ENCODE measurements at places on chromosomes 5 and 9.

- DNase-seq = no peak
These were observed 1.2 kb downstream of the ZCCHC9 start for GRCh38 chr5:81302596-81302995.

DNA sequence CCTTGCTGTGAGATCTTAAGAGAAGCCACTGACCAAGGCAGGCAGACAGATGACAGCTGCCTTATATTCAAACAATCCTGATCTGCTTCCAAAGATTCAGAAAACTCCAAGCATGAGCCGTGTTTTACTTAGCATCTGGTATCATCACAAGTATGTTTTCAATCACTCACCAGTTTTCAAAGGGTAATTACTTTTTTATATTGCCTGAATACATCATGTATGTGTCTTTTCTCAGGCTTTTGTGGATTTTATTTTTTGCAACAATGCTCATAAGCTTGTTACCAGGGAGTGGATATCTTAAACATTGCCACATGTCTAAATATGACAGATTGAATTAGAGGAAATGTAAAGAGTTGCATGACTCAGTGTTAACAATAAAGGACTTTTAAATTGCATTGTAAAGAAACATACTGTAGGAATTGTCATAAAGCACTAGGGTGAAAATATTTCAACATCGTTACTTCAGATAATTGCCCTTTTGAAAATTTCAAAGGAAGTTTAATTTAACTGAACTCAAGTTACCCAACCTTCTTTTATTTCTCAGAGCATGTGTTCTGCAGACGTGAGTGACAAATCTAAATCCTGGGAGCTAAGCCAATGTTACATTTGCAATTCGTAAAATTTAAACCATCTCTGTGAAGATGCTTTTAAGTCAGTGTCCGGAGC, 326.1 kb downstream of the PLK2 start:
- DNase-seq = no peak

GRCh38 chr9:35920051-35920620, 10.8 kb downstream of the SPAAR start:
- DNase-seq = no peak

GRCh38 chr9:12231832-12232231, 461.4 kb upstream of the TYRP1 start:
- DNase-seq = no peak

GRCh38 chr9:108235609-108236008, 620.2 kb downstream of the ACTL7B start:
- no peak for DNase-seq

DNA sequence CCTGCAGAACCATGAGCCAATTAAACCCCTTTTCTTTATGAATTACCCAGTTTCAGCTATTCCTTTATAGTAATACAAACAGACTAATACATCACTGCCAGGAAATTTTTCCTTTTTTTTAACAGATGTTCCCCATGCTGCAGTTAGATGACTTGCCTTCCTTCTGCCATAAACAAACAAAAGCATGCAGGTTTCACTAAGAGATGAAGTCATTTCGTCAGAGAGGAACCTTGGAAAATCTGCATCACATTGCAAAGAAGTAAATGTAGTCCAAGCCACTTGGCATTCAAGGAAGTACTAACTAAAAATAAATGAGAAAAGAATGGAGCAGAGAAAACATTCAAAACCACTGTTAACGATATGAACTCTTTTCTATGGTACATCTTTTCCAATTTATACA, 194.1 kb upstream of the EFNA5 start:
- no peak for DNase-seq

DNA sequence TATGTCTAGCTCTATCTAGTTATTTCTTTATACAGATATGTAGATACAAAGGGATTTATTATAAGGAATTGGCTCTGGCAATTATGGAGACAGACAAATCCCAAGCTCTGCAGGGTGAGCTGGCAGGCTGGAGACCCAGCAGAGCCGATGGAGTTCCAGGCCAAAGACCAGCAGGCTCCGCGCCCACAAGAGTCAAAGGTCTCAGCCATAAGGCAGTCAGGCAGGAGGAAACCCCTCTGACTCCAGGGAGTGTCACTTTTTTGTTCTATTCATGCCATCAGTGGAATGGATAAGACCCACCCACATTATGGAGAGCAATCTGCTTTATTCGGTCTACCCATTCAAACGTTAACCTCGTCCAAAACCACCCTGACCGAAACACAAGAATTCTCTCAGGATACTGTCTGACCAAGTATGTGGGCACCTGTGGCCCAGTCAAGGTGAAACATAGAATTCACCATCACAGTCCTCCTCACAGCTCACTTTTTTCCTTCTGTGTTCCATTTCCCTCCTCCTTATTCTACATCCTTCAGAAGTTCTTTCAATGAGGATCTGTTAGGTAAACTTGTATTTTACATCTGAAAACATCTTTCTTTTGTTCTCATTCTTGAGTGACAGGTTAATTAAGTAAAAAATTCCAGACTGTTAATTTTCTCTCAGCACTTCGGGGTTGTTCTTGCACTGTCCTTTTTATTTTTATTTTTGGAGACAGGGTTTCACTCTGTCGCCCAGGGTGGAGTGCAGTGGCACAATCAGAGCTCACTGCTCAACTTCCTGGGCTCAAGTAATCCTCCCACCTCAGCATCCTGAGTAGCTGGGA, 21.2 kb downstream of the RNF130 start:
- DNase-seq = no peak

DNA sequence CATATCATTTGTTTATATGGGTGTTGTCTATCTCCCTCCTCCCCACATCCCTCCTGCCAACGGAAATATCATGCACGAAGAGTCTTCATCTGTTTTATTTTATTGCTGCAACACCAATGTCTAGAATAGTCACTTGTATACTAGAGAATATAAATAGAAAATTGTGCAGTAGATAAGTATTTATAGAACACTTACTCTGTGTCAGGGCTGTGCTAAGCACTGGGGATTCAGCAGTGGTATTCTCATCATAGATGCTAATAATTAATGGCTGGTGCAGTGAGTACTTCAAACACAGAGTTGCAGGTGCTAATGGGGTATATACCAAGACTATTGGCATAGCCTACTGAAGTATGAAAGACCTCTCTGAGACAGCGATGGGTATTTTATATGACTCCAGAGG, 353.5 kb upstream of the CDH6 start:
- no peak for DNase-seq

- peak; percentile 29 for DNase-seq
These were observed 808 bp downstream of the SPOCK1 start for GRCh38 chr5:137498301-137498735.

DNA sequence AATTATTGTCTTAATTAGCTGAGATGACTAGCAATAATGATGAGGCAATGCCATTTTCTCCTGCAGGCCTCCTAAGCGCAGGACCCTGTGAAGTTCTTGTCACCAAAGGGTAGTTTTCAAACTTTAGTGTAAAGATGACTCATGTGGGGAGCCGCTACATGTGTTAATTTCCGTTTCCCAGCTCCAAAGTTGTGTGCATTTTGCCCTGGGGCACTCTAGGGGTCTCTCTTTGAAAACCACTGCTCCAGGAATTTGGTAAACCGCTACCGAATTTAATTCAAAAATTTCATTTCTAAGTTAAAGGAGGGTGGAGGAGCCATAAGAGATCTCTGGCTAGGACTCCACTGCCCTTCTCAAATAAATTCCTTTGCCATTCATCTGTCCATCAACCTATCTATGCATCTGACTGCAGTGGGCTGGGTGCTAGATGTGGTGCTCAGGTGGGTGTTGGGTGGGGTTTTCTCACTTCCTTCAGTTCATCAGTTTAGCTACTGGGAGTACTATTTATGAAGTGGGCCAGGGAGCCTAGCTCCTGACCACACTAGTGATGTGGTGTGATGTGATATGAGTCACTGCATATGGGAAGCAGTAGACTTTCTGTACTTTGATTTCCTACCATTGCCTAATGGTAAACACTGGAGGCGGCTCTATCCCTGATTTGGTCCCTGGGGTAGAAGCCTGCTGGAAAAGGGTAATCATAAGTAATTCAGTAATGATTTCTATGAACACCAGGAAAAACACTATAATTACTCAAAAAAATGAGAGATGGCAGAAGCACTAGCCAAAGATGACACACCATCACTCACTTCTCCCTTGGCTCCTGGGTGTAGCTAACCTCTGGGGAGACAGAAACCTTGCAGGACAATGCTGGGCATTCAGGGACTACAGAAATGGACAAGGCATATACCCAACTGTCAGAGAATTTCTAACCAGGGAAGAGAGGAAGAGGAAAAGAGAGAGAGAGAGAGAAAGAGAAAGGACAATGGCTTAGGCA, 4.0 kb upstream of the ZSWIM6 start:
- DNase-seq = no peak

- peak; percentile 11 for DNase-seq
These were observed 889.7 kb downstream of the CDH9 start for GRCh38 chr5:26148569-26149107.

GRCh38 chr9:68690088-68690487, 15.0 kb upstream of the PIP5K1B start:
- DNase-seq = no peak

DNA sequence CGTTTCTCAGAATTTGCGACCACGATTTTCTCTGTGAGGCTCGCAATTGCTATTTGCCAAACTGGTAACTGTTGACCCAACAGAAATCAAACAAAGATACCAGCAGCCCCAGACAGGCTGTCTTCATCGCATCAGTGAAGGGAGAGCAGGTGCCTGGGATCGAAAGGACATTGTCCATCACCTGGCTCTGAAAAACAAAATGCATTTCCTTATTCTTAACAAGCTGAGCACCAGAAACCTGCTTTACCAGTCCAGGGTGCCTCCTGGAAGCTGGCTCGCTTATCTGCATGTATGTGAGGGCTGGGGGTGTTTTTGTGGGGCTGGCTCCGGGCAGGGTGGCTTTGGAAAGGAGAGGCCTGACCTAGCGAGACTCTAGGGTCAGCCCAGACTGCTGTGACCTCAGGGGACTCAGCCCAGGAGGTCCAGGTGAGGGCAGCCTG, 24.7 kb downstream of the WWC1 start:
- no peak for DNase-seq

DNA sequence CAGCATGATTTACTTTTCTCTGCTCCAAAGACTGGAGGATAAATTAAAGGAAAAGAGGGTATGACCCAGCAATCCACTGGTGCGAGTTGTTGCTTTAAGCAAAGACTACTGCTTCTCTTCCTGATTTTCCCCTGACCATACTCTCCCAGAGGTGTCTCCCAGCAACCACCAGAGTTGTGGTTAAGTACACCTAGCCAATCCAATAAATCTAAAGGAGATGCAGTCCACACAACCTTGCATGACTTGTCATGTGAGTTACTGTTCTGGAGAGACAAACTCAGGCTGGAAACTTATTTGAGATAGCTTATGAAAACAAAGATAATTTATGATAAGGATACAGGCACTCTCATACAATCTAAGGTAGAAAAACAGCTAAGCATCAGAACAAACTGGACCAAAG, 11.9 kb downstream of the TMC1 start:
- DNase-seq = no peak
